Lower lobe of right lung (tissue), 2 donors: ENCODE measurements at places on chromosomes 4 and X. TPM values are rescaled to one million over a fixed set of nuclear protein-coding genes. Genes with fewer than 3 reads are reported as not detected.

The GABRG1 gene
- not detected for total RNA-seq

The PAQR3 gene
- 7.7 TPM for total RNA-seq

The FAM9B gene
- 0.44 TPM for total RNA-seq

The TRAPPC11 gene
- 38.6 TPM for total RNA-seq

The ANXA5 gene
- 426 TPM for total RNA-seq

The DDX60 gene
- total RNA-seq, result 34.6 TPM

The BST1 gene
- 17.8 TPM for total RNA-seq

The TEX11 gene
- total RNA-seq, result not detected

The TFE3 gene
- total RNA-seq, result 51.4 TPM

The PNMA6F gene
- total RNA-seq, result not detected

The AREG gene
- total RNA-seq, result 7.8 TPM

The FGF13 gene
- 4.0 TPM for total RNA-seq

The NUP54 gene
- 34.5 TPM for total RNA-seq

The SPANXA2 gene
- total RNA-seq, result not detected

The FAM149A gene
- 13.3 TPM for total RNA-seq

The PCDH10 gene
- 0.71 TPM for total RNA-seq

The PRDM5 gene
- total RNA-seq, result 14.8 TPM

The RIPPLY1 gene
- total RNA-seq, result not detected

The FHIP1A gene
- total RNA-seq, result 14.3 TPM

The IGSF1 gene
- total RNA-seq, result 0.09 TPM
